ENCODE measurements at places on chromosomes 11 and 22. TPM values are rescaled to one million over a fixed set of nuclear protein-coding genes. Genes with fewer than 3 reads are reported as not detected.
A peak's percentile ranks its signal among the peaks of the same experiment; 100 is the strongest.

DNA sequence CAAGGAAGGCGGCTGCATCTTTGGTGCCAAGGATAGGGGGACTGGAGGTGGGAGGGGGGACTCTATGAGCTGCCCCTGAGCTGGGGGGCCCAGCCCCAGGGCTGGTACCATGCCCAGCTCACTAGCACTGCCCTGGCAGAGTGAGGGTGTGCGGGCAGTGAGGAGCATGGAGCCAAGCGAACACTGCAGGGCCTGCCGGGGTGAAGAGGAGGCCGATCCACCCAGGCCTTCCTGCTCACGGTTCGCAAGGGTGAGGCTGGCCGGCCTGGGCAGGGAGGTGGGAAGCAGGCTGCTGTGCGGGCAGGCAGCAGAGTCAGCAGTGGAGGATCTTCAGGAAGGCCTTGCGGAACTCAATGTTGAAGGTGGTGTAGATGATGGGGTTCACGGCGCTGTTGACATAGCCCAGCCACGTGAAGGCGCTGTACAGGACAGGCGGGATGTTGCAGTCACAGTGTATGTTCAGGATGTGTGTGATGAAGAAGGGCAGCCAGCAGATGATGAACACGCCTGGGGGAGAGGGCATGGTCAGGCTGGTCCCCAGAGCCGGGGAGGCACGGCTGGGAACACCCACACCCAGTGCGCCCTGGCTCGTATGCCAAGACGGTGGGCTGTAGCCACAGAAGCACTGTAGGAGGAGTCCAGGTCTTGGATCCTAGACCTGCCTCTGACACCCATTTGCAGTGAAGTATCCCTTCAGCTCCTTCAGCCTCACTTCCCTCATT, 23.0 kb downstream of the ANKK1 start:
- no peak for DNase-seq

DNA sequence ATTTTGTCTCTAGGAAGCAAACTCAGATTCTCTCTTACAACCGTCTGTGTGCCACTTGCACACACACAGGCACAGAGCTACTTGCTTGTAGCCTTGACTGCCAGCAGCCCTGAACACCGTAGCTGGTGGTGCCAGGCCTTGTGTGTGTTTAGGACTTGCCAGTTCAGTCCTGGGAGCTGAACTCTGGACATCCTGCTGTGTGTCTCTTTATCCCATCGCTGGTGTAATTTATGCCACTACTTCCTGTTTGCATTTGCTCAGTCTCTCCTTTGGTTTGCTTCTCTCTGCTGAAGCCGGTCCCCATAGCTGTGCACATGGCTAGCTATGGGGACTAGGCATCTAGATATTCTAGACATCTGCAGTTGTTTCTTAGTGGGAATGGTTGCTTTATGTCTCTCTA, 24.0 kb downstream of the MARK2 start:
- no peak for DNase-seq

- no peak for DNase-seq
Observed at GRCh38 chr11:112290493-112290850, 29.8 kb upstream of the PLET1 start.

DNA sequence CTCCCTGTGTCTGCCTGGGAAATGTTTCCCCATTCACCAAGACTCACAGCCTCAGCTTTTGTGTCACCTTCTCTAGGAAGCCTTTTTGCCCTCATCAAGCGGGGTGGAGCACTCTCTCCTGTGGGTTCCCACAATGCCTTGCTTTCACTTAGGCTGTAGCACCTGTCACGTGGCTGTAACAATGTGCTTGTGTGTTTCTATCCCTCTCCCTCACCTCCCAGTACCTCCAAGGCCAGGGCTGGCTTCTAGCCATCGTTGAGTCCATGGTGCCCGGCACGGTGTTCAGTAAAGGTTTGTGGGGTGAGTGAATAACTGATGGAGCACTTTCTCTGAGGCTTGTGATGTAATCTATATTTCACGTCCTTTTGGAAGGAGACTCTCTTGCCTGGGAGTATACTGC, 153.2 kb downstream of the TTC17 start:
- no peak for DNase-seq

GRCh38 chr11:4183410-4184057, 88.9 kb downstream of the RRM1 start:
- DNase-seq, result peak; percentile 81

DNA sequence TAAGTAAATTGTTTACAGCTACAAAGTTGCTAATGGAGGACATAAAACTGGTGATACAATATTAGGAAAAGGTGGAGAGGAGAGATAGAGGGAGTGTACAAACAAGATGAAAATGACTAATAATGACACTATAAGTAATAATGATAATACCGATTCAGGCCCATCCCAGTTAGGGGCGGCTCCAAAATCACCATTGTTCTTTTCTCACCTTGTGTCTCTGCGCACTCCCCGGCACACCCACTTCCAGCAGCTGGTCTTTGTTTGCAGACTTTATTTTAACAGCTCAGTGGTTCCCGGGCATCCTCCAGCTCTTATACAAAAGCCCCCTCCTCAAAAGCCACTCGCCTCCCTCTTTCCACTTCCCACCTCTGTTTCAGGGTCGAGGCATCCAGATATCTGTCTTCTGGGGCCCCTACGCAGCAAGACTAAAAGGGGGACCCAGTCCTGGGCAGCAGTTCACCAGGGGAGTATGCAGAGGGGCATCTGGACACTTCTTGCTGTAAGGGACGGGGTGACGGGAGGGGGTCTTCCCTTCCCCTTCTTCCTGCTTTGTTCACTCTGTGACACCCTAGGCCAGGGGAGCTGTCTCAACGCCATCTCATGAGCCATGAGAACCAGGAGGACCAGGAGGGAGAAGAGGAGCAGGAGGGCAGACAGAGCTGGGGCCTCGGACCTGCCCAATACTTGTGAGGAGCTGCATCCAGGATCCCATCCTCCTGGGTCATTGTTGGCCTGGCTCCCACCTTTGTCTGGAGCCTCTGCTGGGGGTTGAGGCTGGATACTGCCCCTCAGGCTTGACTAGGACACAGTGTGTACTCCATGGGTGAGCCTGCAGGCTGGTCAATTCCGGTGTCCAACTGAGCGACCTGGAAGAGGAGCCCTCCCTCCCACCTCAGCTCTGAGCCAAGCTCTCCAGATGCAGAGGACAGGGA, 2.7 kb downstream of the APOL2 start:
- peak; percentile 51 for DNase-seq

Gene ELMOD1
- 0.16 TPM for total RNA-seq

Gene PLEKHA7
- 43.2 TPM for total RNA-seq

Gene LMO2
- total RNA-seq, result 27.3 TPM
